Cortex of kidney (tissue), 1 donor: ENCODE measurements at places on chromosomes 3 and 15.

DNA sequence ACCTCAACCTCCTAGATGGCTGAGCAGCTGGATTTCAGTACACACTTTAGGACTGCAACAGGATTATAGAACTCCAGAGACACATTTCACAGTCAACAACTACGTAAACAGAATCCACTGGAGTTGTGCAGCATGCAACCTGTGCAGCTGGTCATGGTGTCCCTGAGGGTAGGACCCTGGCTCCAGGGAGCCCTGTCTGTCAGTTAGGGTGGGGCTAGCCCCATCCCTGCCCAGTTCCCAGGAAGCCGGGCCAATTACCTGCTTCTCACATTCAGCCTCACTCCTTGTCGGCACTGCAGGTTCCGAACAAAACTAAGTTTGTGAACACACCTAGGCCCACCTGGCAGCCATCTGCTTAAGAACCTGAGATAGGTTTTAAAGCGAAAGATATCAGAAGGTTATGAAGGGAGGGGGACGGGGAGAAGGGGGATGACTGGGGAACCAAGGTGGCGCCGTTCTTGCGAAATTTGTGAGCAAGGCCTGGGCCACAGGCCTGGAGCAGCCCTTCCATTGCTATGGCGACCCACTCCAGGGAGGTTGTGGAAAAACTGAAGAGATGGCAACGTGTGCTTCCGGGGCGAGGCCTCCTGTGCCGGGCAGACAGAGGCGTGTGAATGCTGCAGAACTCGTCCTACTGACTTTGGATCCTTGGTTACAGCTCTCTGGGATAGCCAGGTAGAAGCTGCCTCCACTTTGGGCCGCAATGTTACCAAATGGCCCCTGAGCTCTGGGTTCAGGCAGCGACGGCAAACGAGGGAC lies 25.3 kb downstream of the ACSBG1 start:
- no peak for DNase-seq

- no peak for DNase-seq
Observed at GRCh38 chr3:42402394-42403096, 7.9 kb downstream of the LYZL4 start.

- no peak for DNase-seq
Observed at GRCh38 chr3:27758083-27758482, 36.0 kb upstream of the EOMES start.

- no peak for DNase-seq
Observed at GRCh38 chr3:127440384-127440783, 150.1 kb downstream of the TPRA1 start.

GRCh38 chr15:43872416-43873020 lies 45.7 kb downstream of the WDR76 start:
- no peak for DNase-seq

DNA sequence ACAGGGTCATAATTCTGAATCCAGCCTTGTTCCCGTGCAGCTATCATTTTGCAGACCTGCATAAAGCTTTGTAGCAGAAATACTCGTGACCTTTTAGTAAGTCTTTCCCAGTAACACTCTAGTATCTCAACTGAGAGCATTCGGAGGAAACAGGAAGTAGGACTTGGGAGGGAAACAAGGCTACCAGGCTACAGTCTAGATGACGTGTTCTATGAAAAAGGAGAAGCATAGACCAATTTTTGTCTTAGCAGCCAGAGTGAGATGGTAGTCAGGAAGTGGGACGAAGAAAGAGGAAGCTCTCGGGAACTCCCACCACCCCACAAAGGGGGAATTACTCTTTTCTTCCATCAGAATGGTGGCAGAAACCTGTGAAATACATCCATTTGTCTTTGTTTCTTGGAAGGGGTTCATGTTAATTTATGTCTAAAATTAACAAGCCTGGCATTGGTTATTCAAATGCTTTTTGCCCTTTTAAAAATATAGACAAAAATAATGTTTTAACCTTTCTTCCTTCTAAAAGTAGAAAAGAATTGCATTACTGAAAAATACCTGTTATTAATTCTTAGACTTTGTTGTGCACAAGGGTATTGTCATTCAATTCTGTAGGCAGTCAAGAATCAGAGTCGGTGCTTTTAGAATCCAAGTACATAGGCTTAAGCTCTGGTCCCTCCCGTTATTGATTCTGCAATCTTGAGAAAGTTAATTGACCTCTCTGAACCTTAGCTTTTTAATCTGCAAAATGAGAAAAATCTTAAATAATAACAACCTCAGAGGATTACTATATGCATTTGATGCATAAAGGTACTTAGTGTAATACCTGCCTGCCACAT lies 1.6 kb upstream of the SUCNR1 start:
- no peak for DNase-seq

DNA sequence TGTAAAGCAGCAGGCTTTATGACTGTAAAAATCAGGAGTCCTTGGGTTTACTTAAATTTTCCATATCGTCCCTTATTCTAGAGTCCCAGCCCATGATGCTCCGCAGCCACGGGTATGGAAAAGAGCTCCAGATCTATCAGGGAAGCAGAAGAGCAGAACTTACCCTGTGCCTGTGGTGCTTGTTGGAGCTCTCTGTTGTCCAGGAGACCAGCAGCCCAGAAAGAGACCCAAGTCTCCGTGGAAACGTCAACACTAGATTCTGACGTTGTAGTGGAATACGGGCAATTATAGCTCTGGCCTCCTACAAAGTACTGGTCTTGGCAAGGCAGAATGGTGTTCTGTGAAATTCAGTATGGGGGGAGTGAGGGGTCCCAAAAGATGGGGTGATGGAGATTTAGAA lies 2.0 kb downstream of the GMNC start:
- no peak for DNase-seq

- DNase-seq: no peak
Observed at GRCh38 chr3:142445816-142446254, 2.0 kb downstream of the XRN1 start.

GRCh38 chr3:169527507-169527906 lies 136.0 kb downstream of the MECOM start:
- no peak for DNase-seq

DNA sequence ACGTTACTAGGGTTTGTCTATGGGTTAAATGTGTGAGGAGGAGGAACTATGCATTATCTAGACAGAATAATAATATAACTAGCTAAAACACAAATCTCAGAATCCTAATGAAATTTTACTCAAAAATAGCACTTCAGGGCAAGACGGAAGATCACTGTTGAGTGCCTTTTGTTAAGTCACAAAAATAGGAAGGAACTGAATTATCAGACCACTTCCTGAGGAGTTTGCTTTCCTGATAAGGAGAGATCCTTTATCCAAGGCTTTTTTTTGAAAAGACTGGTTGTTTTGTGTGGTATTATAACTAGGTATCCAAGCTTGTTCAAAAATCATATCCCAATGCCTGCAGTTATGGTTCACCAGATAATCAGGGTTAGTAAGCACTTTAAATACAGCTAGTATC lies 34.6 kb downstream of the NR2E3 start:
- DNase-seq: no peak

GRCh38 chr3:126360046-126360713 lies 3.0 kb upstream of the KLF15 start:
- DNase-seq: no peak

- no peak for DNase-seq
Observed at GRCh38 chr3:15983693-15984092, 185.9 kb upstream of the ANKRD28 start.

- no peak for DNase-seq
Observed at GRCh38 chr15:85407421-85408269, 27.2 kb downstream of the AKAP13 start.

- DNase-seq: no peak
Observed at GRCh38 chr3:107822308-107822707, 268.5 kb downstream of the CD47 start.

GRCh38 chr3:53230041-53230621 lies 25.7 kb downstream of the TKT start:
- no peak for DNase-seq

- no peak for DNase-seq
Observed at GRCh38 chr3:12302564-12302963, 13.7 kb downstream of the PPARG start.

DNA sequence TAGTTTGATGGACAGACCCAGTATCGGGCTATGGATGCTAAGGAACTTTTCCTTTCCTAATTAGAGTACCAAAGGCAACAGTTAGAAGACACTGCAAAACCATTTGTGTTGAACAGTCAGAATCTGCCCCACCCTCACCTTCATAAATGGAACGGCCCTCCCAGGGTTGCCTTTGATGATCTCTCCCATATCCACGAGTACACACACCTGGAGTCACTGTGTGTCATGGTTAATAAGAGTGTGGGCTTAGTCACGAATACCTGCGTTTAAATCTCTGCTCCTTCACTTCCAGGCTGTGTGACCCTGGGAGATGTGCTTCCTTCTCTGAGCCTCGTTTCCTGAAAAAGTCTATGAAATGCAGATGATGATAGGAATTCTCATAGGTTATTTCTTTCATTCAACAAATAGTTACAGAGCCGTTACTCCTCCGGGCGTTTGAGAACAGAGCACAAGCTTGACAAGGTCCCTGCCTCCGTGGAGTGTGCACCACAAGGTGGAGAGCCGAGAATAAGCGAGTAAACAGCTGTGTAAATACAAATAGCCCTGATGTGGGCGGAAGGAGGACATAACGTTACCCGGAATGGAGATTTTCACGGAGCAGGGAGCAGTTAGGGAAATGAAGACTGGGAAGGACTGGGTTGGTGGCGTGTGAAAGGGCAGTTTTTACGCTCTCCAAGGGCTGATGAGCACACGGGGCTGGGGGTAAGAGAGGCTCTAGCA lies 6.7 kb downstream of the SLC51A start:
- no peak for DNase-seq

DNA sequence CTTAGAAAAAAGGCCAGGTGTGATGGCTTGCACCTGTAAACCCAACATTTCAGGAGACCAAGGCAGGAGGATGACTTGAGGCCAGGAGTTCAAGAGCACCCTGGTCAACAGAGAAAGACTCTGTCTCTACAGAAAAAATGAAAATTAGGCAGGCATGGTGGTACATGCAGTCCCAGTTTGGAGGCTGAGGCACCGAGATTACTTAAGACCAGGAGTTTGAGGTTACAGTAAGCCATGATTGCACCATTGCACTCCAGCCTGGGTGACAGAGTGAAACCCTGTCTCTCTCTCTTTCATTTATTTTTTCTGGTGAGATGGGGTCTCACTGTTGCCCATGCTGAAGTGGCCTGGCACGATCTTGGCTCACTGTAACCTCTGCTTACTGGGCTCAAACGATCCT lies 24.7 kb downstream of the IP6K1 start:
- no peak for DNase-seq

DNA sequence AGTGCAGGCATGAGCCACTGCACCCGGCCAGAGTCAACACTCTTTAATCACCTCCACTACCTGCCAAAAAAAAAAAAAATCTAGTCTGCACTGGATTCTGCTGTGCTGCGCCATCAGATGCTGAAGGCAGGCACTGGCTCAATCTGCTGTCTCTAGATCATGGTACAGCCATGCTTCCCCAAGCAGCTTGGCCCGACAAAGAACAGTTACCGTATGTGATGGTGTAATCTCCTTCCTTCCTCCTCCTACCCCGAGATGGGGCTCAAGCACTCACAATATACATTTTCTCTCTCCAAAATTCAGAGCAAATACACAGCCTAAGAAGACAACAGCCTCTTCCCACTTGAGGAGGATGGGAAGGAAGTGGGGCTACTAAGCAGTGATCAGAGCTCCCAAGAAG lies 45.1 kb downstream of the DAPK2 start:
- no peak for DNase-seq
